Activated CD4-positive, alpha-beta memory T cell treated with anti-CD3 and anti-CD28 coated beads for 36 hours (primary cell): ENCODE measurements at places on chromosomes 12 and 14. TPM values are rescaled to one million over a fixed set of nuclear protein-coding genes. Genes with fewer than 3 reads are reported as not detected.

Gene GPX2
- not detected for total RNA-seq

Gene GPR84
- total RNA-seq = 2.6 TPM

- no peak for DNase-seq
These were observed 759.1 kb downstream of the GALC start for GRCh38 chr14:87233806-87234384.

DNA sequence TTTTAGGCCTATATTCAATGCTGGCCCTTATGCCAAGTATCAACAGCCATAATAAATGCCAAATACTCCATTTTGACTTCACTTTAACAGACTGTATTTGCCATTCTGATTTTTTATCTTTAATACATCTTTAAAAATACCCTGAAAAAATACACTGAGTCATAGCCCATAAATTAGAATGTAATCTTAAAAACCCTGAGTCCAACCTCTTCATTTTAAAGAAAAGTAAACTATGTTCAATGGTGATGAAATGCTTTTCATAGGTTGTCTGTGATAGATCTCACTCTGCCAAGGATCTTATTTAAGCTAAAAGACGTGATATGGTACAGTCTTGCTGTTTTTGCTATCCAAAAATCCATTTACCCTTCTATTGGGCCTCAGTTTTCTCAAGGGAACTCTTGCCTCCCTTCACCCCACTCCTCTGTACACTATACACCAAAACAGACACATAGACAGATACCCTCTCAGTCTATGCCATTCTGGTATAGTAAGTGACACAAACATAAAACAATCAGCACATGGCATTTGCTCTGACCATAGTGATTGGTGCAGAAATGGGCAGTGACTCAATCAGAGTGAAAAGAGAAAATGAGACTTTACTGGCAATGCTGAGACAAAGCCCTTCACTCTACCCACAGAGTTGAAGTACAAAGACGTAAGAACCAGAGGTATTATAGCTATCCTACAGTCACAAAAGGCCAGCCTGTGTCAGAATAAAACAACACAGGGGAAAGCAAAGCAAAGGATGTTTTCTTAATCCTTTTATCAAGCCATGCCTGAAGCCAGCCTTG, 49.1 kb downstream of the BTG1 start:
- DNase-seq = peak; percentile 17

- DNase-seq = no peak
These were observed 74.1 kb downstream of the NUAK1 start for GRCh38 chr12:106064721-106065021.

DNA sequence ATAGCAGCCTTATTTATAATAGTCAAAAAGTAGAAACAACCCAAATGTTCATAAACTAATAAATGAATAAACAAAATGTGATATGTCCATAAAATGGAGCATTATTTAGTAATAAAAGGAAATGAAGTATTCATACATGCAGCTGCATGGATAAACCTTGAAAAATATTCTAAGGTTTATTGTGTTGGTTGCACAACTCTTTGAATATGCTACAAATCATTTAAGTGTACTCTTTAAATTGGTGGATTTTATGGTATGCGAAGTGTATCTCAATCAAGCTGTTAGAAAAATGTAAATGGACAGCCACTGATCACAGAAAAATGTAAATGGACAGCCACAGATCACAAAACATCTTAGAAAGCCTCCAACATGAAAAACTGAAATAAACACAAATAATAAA, 73.2 kb upstream of the SLC38A4 start:
- DNase-seq = no peak
